Fibroblast of the aortic adventitia (primary cell): ENCODE measurements at places on chromosomes 11 and 22. TPM values are rescaled to one million over a fixed set of nuclear protein-coding genes. Genes with fewer than 3 reads are reported as not detected.

DNA sequence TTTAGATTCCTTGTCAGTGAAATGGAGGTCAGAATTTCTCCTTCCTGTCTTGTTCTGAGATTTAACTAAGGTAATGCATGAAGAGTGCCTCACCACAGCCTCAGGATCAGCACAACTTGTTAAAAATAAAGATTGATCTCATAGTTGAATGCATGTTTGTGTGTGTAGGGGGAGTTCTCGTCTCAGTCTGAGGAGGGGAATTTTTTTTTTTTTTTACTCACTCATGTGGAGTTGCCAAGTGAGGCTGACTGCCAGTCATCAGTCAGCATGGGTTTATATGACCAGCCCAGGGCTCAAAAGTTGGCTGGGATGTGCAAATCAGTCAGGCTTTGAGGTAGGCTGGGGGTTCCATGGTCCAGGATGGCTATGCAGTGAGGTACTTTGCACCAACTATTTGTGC lies 113.2 kb downstream of the FANCF start:
- no peak for DNase-seq

- no peak for DNase-seq
Observed at GRCh38 chr11:122843281-122844141, 5.2 kb downstream of the CRTAM start.

GRCh38 chr22:29480512-29481264 lies 670 bp downstream of the NEFH start:
- DNase-seq: peak; percentile 50

- DNase-seq: peak; percentile 1
Observed at GRCh38 chr22:33114565-33114964, 56.4 kb upstream of the SYN3 start.

DNA sequence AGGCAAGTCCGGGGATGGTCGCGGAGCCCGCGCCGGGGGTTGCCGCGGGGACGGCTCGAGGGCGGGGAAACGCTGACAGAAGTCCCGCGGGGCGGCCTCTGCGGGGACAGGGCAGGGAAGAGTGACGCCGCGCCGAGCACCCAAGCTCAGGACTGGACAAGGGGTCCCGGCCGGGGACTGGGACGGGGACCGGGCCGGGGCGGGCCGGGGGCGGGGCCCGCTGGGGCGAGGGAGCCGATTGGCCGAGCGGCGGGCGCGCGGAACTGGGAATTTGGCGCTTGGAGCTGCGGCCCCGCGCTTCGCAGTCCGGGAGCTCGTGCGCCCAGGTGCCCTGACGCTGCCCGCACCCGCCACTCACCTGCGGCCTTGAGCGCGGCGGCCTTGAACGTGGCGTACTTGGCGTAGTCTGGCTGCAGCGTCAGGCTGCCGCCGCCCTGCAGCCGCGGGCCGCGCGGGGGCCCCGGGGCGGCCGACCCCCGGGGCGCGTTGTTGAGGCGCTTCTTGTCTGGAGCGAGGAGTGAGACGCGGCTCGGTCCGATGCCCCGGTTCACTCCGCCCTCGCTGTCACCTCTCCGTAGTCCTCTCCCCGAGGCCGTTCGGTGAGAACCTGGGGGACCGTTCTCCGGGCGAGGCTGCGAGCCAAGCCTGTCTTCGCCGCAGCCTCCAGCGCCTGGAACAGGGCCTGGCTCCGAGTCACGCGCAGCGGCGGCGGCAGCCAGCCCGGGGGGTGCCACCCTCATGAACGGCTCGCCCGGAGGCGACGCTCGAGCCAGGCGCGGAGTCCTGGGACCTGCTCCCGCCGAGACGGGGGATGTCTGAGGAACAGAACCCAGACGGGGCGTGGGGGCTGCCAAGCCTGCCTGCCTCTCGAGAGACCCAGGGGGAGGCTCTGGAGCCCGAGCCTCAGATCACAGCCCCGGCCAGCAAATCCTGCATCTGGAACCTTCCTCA lies 4.5 kb downstream of the SHISA8 start:
- DNase-seq: peak; percentile 17

The SLC22A6 gene
- not detected in 2 replicates for total RNA-seq

The CCDC89 gene
- total RNA-seq: 4.2 and 7.9 TPM in 2 replicates
